ENCODE measurements at places on chromosomes 4 and X. TPM values are rescaled to one million over a fixed set of nuclear protein-coding genes. Genes with fewer than 3 reads are reported as not detected.

The FAM120C gene
- total RNA-seq, result 7.0 TPM

The GPRASP2 gene
- 17.7 TPM for total RNA-seq

The PRSS12 gene
- total RNA-seq, result 0.05 TPM

The NDP gene
- total RNA-seq, result 0.86 TPM

The MAMLD1 gene
- 2.6 TPM for total RNA-seq

The METTL14 gene
- 36.2 TPM for total RNA-seq

The DOK7 gene
- 62.7 TPM for total RNA-seq

The ELF4 gene
- 3.7 TPM for total RNA-seq

The BMX gene
- total RNA-seq, result 1.8 TPM

The RBPJ gene
- 38.2 TPM for total RNA-seq

GRCh38 chr4:791898-792625 lies 33.9 kb downstream of the CPLX1 start:
- no peak for DNase-seq

- DNase-seq, result no peak
Observed at GRCh38 chr4:158787709-158788475, 19.1 kb downstream of the FNIP2 start.

DNA sequence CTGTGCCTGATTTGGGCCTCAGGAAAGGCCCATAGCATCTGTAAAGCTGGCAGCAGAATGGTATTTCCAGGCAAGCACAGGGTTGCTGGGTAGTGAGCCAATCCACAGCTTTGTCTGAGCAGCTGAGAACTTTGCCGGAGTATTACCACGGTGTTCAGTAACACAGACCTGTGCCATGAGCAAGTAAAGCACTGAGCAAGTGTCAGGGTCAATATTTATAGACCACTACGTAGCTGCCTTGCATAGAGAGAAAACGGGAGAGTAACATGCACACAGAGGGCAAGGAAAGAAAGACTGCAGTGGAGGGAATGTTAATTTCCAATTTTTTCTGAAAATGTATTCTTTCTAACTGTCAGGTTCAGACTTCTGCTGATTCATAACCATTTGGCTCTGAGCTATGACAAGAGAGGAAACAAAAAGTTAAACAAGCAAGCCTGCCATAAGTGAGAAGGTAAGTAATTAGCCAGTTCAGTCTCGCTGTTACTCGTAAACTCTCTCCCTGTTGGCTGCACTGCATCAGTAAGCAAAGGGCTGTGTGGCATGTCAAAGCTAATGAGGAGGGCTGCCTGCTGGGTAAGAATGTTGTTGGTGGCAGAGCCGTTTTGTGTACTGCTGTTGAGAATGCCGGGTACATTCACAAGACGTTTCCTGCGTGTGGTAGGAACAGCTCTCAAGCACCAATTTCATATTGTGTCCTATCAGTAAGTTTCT lies 238.1 kb downstream of the BMPR1B start:
- no peak for DNase-seq

DNA sequence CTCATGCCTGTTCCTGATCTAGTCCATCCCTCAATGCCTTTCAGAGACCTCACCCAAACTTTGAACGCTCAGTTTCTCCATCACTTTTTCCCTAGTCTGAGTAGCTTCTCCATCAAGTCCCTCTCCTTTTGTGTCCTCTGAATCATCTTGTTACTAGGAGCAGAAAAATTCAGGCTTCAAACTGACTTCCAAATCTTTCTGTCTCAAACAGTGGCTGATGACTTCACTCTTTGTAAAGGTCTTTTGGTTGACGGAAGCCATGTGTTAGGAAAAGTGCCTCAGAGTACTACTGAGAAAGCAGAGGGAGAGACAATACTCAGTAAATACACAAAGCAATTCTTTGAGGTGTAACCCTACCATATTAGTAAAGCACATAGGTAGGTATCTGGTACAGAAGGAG lies 65.7 kb upstream of the CAMK2D start:
- no peak for DNase-seq

GRCh38 chr4:112982680-112983079 lies 66.8 kb upstream of the ANK2 start:
- no peak for DNase-seq

GRCh38 chrX:121308276-121308805 lies 260.9 kb downstream of the GLUD2 start:
- DNase-seq, result no peak

- DNase-seq, result no peak
Observed at GRCh38 chr4:101993002-101993841, 202.7 kb downstream of the BANK1 start.

DNA sequence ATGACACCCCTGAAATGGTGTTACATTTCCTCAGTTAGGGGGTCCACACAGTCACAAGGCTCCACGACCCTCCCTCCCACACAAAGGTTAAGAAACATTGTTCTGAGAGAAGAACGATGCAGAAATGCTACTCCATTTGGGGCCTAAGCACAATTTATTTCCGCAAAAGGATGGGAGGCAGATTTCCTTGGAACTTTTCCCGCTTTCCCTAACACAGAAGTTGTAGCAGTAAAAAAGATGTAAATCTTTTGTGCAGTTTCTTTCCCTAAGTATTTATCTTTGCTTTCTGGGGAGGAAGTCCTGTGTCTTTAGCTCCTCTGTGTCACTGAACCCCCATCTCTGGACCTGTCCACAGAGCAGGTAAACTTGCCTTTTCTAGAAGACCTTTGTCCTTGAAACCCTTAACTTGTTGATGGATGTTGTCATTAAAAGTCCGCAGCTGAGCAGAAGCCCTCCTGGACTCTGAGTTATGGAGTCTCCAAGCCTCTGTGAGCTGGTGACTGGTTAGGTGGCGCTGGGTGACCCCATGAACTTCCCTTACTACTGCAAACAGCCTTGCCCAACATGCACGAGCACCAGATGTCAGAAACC lies 67.2 kb upstream of the SHISA3 start:
- no peak for DNase-seq
